ENCODE measurements at places on chromosomes 12 and 14.

GRCh38 chr14:69819607-69820006 is 22.6 kb upstream of the SLC10A1 start:
- ATAC-seq, result no peak

DNA sequence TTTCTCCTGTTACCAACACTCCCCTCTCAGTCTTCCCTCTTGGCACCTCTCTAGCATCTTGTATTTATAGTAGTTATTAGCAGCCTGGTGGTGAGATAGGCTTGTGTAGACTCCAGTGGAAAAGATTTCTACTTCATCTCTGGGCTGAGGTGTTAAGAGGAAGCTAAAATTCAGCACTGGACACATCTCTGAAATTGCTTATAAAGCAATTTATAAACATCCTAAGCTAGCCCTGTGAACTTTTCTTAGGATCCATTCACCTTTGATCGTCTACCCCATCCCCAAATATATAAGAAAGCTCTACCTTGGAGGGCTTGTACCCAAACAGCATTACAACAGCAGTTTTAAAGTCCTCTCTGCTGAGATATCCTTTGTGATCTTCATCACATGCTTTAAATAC is 928 bp downstream of the EFCAB11 start:
- no peak for ATAC-seq

- ATAC-seq, result no peak
These were observed 193.5 kb upstream of the BCL2L14 start for GRCh38 chr12:11877102-11877826.

GRCh38 chr12:44851586-44851985 is 24.5 kb downstream of the NELL2 start:
- no peak for ATAC-seq

DNA sequence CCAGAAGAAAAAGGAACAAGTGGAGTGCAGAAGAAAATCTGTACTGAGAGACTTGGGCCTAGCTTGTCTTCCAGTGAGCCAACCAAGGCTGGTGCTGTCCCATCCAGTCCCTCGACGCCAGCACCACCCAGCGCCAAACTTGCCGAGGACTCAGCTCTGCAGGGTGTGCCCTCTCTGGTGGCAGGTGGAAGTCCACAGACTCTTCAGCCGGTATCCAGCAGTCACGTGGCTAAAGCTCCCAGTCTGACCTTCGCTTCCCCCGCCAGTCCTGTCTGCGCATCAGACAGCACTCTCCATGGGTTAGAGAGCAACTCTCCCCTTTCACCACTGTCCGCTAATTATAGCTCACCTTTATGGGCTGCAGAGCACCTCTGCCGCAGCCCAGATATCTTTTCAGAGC is 15.6 kb downstream of the CIPC start:
- ATAC-seq, result no peak

- ATAC-seq, result peak; percentile 89
These were observed 83.2 kb downstream of the ITPR2 start for GRCh38 chr12:26749781-26750180.

DNA sequence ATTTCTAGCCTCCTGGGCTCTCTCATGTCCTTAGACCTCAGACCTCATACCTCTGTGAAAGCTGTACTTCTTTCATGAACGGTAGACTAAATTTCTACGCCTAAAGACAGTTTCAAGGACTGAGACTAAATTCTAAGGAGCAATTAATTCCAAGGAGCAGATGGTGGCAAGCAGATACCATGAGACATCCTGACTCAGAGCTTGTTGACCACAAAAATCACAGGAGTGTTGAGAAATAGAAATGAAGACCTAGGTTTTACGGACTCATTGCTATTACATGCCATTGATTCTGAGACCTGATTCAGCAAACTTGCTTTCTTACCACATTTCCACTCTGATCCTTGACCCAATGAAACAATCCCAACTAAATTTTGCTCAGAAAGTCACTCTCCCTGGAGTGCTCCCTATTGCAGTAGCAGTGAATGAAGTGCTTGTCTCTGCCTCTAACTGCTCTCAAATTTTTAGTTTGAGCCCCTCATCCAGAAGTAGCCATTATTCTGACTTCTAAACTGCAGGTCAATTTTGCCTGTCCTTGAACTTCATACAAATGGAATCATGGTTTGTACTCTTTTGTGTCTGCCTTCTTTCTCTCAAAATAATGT is 52.0 kb downstream of the PEX5 start:
- ATAC-seq, result no peak

GRCh38 chr12:64616201-64616600 is 5.9 kb downstream of the RASSF3 start:
- no peak for ATAC-seq

DNA sequence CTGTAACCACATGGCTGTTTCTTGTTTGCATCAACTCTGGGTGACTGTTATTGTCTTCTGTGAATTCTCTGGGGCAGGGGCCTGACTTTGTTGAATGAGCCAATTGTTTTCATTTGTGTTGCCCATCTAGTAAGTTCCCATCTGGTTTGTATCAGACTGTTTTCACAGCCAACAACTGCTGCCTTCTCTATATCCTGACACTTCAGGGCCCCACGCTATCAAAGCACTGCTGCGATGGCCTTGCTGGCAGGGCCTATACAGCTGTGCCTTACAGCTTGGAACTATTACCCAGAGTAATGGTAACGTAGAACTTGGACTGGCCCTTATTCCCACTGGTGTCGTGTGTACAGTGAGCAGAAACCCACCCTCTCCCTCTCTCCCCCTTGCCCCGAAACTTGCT is 104.3 kb upstream of the DACT1 start:
- no peak for ATAC-seq

GRCh38 chr12:69000540-69001243 is 67.7 kb upstream of the CPM start:
- no peak for ATAC-seq

DNA sequence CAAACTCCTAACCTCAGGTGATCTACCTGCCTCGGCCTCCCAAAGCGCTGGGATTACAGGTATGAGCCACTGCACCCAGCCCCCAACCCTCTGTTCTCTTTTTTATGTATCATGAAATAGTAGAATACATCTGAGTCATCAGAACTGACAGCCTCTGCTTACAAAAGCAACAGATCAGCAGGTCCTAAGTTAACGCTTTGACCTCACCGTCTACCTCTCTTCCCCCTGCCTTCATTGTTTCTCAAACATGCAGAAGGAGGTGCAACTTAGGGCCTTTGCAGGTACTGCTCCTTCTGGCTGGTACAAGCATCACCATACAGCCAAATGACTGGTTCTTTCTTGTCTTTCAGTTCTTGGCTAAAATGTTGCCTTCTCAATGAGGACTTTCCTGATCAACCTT is 249.2 kb downstream of the PAWR start:
- no peak for ATAC-seq

DNA sequence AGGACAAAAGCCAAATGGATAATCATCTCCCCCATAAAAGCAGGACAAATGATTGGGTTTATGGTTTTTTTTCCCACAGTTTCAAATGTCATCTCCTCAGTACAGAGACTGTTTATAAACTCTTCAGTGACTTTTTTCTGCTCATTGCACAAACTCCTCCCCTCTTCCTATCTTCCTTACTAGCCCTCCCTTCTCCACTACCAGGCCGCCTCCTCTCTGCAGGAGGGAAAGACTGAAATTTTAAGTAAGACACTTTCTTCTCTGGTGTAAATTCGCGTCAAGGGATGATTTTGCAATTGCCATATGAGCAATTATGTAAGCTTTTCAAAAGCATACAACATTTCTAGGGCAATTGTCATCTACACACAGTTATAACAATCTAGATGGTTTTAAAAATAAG is 37.0 kb downstream of the BTG1 start:
- no peak for ATAC-seq

- no peak for ATAC-seq
These were observed 1954.6 kb upstream of the FLRT2 start for GRCh38 chr14:83575301-83575700.

DNA sequence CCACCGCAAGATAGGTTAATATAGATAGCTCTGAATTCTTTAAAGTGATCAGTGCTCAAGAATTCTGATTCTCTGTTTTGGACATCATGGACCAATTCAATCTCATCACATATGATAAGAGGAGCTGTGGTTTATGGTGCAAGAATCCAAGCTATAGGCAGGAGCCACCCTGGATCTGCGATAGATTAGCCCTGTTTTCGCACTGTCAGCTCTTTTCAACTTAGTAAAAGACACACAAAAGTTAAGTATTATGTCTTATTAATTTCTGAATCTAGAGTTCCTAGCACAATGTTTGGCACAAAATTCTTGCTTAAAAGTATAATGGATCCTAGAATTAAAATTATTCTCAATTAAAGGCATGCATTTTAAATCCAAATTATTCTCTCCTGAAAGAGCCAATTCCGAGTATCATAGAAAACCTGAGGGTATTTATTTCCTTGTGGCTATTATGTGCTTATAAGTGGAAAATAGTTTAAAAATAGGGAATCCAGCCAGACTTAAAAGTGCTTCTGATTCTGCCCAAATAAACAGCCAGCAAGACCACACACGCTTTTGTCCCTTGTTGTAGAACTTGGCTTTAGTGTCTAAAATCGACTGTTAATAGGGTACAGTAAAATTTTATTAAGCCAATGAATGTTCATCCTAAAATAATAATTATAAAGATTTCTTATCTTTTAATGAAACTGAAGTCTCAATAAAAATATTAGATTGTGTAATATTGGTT is 184.9 kb upstream of the FLRT2 start:
- ATAC-seq, result no peak

DNA sequence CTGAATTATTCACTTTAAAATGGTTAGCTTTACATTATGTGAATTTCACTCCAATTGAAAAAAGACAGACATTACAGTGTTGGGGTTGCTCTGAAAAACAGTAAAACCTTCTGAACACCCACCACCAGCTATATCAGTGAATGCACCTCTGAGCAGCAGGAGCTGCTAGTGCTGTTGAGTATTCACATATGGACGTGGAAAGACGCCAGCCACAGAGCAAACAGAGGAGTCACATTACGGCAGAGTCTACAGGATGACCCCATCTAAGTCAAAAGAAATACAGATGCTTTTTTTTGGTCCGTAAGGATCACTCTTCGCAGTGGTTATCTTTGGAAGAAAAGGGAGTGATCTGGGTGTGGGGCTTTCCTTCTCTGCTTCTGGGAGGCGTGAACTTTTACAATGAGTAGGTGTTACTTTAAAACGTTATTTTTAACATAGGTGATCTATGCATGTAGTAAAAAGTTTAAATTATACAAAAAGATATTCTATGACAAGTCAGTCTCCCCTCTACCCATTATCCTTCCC is 4.5 kb downstream of the HVCN1 start:
- no peak for ATAC-seq

GRCh38 chr12:60522684-60523400 is 927.0 kb downstream of the SLC16A7 start:
- no peak for ATAC-seq

DNA sequence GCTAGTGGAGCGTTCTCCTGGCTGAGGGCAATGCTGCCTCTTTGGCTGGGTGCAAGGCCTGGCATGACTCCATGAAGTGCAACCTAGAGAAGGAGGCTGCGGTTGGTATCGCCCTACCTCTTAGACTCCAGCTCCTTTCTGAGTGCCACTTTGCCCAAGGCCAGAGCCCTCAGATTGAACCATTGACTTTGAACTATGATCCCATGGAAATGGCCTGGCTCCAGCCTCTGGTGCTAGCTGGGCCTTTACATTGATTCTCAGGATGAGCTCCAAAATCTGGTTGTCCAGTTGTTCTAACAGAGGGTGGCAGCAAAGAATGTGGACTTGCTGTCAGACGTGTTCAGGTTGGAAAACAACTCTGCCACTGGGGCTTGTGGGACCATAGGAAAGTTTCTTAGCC is 16.1 kb upstream of the SMOC1 start:
- ATAC-seq, result no peak

DNA sequence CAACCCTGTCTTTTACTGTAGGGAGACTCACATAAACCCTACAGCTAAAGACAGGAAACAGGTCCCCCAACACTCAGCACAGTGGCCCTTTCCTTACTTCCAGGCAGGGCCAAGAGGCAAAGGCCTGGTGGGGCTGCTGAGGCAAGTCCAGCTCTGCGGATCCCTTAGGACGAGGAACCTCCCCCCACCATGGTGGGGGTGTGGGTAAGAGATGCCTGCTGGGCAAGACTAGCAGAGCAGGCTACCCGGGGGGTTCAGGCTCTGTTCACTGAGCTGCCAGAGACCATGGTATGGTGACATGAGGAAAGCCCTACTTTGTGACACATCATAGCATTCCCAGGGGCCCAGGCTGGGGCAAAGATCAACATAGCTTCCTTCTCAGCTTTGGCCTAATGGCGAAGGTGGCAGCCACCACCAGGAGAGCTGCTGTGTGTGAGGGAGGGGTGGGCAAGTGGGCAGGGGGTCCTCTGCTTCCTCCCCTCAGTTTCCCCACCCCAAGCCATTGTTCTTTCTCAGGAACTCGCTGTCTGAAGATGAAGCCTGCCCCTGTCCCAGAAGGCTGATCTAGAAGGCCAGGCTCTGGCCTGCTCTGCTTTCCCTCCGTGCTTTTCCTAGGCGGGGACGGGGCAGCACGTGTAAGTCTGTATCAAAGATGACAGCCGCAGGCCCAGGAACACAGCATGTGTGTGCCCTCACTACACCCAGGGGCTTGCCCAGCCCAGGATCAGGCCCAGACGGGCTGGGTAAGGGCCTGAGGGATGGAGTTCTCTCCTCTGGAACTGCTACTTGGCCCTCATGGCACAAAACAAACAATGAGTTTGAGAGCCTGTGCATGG is 10.1 kb upstream of the TINF2 start:
- no peak for ATAC-seq

DNA sequence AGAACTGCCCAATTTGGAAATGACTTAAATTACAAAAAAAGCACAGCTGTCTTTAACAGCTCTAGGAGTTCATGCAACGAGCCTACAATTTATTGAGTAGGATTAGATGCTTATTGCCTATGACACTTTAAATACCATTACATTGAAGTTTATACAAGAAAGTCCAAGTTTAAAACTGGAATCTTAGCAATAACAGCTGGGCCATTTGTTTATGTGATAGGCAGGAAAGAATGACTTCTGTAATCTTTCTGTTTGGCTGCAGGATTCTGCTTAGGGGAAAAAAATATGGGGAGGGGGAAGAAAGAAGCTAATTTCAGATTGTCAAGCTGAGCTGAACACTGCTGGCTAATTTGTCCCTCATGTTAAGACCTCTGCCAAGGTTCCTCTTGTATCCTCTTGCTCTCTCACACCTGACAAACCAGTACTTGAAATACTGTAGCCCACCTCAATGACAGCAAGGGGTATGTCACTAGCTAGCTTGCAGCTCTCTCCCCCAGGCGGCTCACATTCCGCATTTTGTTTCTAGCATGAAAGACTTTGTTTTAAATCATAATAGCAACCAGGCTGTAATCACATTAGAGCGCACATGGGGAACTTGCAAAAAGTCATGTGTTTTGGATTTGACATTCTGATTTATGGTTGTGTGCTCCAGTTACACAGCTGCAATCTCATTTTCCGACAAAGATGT is 384.8 kb downstream of the BMP4 start:
- no peak for ATAC-seq

GRCh38 chr12:124397807-124398577 is 103.1 kb downstream of the RFLNA start:
- ATAC-seq, result no peak

DNA sequence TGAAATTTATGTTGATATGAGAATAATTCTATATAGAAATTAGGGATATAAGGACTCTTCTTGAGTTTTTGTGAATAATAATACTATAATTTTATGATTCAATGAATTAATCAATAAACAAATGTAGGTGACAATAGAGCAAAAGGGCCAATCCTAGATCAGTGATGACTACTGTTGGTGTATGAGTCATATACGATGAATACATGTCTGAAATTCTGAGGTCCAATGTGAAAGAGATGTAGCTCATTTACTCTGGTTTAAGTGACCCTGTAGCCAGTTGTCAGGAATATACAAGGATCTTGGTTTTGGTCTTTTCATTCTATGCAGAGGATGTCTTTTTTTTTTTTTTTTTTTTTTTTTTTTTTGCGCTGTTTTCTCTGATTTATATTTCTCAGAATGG is 72.1 kb upstream of the RTL1 start:
- no peak for ATAC-seq
